ENCODE measurements at places on chromosomes 3 and 15. TPM values are rescaled to one million over a fixed set of nuclear protein-coding genes. Genes with fewer than 3 reads are reported as not detected.

ATP13A4 gene
- 4.2 TPM for total RNA-seq

DNA sequence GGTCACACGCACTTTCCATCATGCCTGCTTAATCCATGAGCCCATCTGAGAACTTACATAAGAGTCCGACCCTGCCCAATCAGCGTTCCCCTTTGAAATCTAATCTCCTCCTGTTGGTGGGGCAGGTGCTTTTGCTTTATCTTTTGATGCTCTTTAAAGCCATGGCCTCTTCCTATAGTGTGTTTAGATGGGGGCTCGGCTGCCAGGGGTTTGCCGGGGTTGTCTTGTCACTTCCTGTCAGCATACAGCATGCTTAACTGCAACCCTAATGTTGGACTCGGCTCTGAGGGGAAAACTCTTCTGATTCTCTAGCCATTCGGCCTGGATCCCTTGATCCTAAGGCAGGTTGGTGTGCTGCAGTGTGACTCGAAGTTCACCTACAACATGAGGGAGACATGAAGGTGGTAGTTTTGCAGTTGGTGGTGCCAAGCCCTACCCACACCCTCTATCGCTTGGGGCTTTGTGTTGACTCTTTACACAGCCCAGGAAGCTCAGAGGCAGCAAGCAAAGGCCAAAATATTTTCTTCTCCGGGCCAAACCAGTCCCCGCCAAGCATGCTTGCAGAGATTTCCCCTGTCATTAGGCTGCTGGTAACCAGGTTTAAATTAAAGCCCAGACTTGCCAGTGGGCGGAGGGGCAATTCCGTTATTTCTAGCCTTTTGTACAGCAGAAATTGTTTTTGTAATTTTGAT is 218.7 kb downstream of the FEZF2 start:
- H3K4me1 ChIP-seq = no peaks in the 10 kb centered on the region
- H3K4me3 ChIP-seq = no peak overlapping the region
- no peaks in the 10 kb centered on the region for H3K36me3 ChIP-seq
- no peak overlapping the region for H3K27ac ChIP-seq
- no peaks in the 10 kb centered on the region for H3K27me3 ChIP-seq
- no peak for DNase-seq

DNA sequence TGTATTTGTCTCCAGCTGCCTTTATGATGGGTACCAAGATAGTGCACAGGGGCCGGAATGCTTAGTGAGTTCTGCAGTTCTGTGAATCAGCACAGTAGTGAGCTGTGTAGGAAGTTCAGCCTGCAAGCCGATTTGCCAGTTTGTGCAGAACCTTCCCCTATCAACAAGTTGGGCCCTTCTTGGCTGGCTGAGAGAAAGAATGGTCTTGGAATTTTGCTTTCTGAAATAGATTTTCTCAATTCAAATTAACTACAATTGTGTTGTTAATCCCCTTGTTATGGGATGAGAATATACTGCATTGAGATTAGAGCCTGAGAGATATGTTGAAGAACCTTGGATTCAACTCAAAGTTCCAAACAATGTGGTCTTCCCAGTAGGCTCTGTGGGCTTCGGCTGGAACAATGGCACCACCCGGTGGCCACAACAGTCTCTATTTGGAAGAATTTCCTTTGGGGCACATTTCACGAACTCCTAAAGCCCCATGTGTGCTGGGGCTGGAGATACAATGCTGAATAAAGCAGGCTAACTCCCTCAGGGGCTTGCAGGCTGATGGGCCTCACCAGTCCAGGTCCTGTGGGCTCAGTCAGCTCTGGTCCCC is 59.1 kb downstream of the TRIM42 start:
- no peak for DNase-seq
- peaks cover 6% of the 10 kb centered on the region for H3K4me1 ChIP-seq
- H3K27ac ChIP-seq = no peak overlapping the region
- no peak overlapping the region for H3K4me3 ChIP-seq

DNA sequence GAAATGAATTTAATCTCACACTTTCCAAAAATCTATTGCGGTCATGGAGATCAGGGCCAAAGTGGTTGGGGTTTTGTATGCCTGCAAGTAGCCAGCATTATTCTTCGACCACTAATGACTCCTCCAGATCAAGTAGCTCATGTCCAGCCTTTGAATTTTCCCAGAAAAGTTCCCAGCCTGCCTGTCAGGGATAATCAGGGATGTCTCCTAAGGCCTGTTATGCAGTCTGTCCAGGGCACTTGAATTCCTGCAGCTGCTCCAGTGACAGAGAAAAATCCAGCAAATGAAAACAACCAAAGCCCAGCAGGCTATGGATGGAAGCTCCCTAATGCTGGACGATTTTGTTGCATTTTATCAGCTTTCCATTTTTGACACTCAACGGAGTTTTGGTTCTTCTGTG is 215.4 kb downstream of the ADAMTSL3 start:
- H3K4me3 ChIP-seq = no peak overlapping the region
- peaks cover 5% of the 10 kb centered on the region for H3K27me3 ChIP-seq
- DNase-seq = no peak
- H3K36me3 ChIP-seq = no peaks in the 10 kb centered on the region
- H3K27ac ChIP-seq = no peak overlapping the region

- H3K36me3 ChIP-seq = no peaks in the 10 kb centered on the region
- no peaks in the 10 kb centered on the region for H3K27me3 ChIP-seq
- H3K27ac ChIP-seq = no peak overlapping the region
- no peak overlapping the region for H3K4me3 ChIP-seq
- peaks cover 4% of the 10 kb centered on the region for H3K4me1 ChIP-seq
Observed at GRCh38 chr3:142098964-142099363, 50.4 kb downstream of the TFDP2 start.

DNA sequence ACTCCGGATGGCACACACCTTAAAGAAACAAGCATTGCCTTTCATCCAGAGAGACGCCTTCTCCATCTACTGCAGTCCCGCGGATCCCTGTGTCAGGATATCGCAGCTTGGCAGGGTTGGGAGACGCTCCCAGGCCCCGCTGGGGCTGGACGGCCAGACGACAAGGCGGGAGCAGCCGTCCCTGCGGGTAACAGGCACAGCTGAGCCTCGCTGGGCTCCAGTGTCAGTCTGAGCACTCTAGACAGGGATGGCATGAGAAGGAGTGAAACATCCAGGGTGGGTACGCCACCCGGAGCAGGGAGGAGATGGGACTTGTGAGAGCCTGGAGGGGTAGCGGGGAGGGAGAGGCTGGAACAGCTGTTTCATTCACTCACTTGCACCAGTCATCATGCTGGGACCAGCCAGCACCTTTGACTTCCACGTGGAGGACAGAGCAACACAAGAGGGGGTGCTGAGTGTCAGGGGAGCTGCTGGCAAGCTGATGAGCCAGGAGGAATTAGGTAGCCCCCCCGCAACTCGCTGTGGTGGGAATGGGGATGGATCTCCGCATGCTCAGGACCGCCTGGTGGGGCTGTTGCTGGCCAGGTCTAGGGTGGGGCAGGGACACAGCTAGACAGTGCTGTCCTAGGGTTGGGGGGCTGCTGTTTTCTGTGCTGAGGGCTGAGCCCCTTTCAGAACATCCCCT is 31.6 kb upstream of the SNRPA1 start:
- DNase-seq = no peak
- no peak overlapping the region for H3K27ac ChIP-seq

Measured in activated naive CD8-positive, alpha-beta T cell treated with anti-CD3 and anti-CD28 coated beads, Interleukin-2, amount 10 ng/mL, durations not matched to agents 7 days and 5 days (primary cell).